Stimulated activated CD4-positive, alpha-beta T cell treated with anti-CD3 and anti-CD28 coated beads, TNF-alpha, amount 100 ng/mL, for 4 hours (primary cell): ENCODE measurements at places on chromosomes 7 and 10.
A peak's percentile ranks its signal among the peaks of the same experiment; 100 is the strongest.

DNA sequence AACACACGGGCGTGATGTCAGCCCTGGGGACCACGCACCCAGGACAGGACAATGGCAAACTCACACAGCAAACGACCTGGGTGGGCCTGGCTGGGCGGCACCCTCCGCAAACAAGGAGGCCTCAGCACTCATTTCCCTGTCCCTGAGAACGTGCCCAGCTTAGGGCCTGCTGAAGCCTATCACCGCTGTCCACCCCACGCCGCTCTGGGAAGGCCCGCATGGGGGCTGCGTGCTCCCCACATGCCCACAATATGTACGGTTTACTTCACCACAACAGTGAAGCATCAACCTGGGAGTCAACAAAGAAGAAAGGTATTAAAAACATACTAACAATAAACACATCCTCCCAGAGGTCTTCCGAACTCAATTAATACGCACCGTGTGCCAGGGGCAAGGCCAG lies 12.2 kb downstream of the MAD1L1 start:
- no peak for DNase-seq

DNA sequence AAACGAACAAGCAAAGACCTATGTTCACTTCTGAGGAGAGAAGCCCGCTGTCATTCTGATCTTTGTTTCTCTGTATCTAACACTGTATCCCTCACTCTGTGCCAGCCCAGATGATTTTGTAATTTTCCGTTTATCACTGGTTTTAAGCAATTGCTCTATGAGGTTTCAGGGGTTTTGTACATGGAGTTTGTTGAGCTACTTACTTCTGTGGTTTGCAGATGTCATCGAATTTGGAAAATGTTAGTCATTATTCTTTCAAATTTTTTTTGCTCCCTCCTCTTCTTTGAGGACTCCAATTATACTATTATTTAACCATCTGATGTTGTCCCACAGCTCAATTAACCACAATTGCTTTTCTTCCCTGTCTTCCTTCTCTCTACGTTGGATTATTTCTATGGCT lies 650.9 kb upstream of the IGFBP3 start:
- no peak for DNase-seq

DNA sequence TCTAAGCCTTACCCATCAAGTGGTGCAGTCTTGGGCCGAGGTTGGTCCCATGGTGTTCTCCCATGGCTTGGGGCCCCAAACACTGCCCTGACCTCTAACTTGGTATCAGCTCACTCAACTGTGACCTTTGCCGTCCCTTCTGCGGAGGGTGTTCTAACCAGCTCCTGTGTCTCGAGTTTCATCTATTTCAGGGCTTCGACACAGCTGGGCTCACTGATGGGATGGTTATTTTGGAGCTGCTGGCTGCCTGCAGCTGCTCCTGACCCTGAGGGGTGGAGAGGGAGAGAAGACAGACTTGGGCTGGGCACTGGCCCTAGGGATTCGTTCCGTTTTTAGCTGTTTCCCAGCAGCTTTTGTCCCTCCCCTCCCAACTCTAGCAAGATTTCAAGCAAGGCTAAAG lies 86.9 kb downstream of the NEURL1 start:
- no peak for DNase-seq

DNA sequence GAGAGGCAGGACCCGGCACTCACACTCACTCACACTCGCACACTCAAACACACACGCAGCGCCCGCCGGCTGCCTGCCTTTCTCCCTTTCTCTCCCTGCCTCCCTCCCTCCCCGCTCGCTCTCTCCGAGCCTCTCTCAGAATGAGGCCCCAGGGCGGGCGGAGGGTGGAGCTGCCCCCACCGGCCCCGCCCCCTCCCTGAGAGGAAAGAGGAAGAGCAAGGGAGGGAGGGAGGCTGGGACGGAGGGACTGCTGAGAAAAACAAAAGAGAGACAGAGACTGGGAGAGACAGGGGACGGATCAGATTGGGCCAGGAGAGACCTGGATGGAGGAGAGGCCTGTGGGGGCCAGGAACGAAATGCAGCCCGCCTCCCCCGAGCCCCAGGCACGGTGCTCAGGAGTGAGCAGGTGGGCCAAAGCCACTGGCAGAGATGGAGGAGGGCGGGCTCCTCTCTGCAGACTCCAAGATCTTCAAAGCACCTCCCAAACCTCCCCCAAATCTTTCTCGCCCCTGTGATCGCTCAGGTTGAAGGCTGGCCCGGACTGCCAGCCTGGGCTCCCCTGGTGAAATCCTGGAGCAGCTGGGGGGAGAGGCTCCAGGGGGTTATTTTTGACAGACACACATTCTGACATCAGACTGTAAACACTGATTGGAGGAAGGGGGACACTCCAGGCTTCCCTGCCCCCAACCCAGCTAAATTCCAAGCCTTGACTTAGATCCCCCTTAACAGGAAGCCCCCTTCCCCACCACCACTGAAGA lies 5.1 kb downstream of the LDB1 start:
- peak; percentile 74 for DNase-seq

GRCh38 chr10:29617880-29618340 lies 16.9 kb downstream of the SVIL start:
- no peak for DNase-seq

DNA sequence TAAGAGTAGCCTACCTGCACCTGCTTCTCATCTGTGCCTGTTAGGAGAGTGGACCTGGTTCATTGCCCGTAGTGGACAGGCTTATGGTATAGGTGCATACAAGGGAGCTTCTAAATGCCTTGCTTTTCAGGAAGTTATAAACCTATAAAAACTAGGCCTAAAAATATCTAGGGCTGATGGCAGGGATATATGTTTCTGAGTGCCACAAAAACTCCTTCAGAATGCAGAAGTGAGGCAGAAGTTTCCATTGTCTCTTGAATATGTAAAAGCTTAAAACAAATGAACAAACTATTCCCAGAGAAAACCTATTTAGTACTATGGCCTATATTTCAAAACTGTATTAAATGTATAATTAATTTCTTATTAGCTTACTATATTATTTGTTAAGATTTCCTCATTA lies 91.8 kb downstream of the RNLS start:
- no peak for DNase-seq

GRCh38 chr7:129642871-129643549 lies 31.5 kb downstream of the NRF1 start:
- no peak for DNase-seq

DNA sequence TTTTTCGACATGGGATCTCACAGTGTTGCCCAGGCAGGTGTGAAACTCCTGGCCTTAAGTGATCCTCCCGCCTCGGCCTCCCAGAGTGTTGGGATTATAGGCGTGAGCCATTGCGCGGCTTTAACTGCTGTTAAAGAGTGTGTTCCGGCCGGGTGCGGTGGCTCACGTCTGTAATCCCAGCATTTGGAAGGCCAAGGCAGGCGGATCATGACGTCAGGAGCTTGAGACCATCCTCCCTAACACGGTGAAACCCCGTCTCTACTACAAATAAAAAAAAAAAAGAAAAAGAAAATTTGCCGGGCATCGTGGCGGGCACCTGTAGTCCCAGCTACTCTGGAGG lies 1.1 kb downstream of the RABGEF1 start:
- DNase-seq: no peak

GRCh38 chr7:99096124-99096887 lies 47.6 kb downstream of the SMURF1 start:
- no peak for DNase-seq

DNA sequence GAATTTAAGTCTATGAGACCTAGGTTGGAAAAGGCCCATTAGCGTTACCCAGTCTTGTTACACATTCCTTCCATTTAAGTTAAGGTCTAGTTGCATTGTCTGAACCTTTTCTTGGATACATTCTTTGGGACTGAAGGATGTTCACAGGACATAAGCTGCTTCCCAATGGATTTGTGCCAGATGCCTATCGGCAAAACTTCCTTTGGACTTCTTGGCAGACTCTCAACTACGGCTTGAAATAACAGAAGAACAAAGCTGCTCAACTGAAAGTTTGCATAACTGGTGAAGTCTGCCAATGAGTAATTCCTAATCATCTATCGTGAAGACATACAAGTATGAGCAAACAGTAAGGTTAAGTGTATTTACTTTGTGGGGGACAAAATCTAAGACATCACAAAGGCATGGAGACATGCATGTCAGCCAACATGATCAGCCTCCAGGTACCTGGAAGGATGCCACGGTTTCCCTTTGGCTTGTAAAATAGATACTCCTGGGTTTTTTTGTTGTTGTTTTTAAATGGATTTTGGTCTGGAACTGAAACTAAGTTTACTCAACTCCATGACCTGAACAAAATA lies 35.4 kb downstream of the MALSU1 start:
- no peak for DNase-seq
